T-cell (primary cell): ENCODE measurements at places on chromosomes 2 and 18.

DNA sequence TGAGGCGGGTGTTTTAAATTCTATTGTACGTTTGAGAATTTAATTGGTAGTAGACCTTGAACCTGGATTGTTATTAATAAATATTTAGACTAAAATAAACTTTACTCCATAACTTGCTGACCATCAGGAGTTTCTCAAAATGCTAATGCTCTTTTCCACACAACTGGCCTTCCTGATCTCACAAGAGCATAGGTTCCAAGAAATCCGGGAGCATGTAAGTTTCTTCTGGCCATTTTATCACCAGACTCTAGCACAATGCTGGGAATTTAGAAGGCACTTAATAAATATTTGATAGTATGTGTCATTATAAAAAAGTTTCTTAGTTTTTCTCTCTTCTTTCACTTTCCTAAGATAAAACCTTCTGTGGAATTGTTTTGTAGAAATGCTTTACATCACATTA is 2047.1 kb downstream of the SUCLG1 start:
- H3K27me3 ChIP-seq, result no peaks in the 10 kb centered on the region
- no peak overlapping the region for H3K27ac ChIP-seq
- H3K36me3 ChIP-seq, result no peaks in the 10 kb centered on the region
- no peak overlapping the region for H3K4me3 ChIP-seq

- H3K4me1 ChIP-seq, result peaks cover 48% of the 10 kb centered on the region
- DNase-seq, result peak; percentile 6
- no peak overlapping the region for H3K27ac ChIP-seq
Observed at GRCh38 chr2:63058921-63059792, 8.5 kb downstream of the OTX1 start.

DNA sequence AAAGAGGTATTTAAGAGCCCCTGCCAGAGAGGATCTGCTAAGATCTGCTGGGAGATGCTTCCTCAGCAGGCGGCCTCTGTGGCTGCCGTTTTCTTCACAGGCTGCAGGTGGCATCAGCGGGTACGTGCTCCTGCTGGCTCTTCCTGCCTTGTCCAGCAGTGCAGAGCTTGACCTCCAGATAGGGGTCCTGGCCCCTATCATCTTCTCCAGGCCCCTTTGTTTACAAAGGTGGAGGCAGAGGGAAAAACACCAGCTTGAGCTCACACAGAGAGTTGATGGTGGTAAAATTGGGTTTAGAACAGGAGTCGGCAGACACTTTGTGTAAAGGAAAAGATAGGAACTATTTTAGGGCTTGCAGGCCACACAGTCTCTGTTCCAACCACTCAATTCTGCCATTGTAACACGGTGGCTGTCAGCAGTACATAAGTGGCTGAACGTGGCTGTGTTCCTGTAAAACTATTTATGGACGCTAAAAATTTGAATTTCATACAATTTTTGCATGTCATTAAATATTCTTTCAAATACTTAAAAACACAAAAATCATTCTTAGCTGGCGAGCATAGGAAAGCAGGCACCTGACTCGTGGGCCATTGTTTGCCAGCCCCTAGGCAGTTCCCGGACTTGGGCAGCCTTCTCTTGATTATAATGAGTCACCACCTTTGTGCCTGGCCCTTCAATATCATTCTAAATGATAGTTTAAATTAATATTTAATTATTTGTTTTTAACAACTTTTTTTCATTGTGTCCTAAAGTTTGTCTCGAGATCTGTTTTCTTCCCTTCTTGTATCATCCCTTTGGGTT is 98.2 kb upstream of the B3GNT7 start:
- no peak overlapping the region for H3K4me3 ChIP-seq
- no peaks in the 10 kb centered on the region for H3K36me3 ChIP-seq
- no peaks in the 10 kb centered on the region for H3K4me1 ChIP-seq
- H3K27ac ChIP-seq, result no peak overlapping the region
- no peak for DNase-seq

GRCh38 chr2:113755835-113756354 is 547 bp downstream of the SLC35F5 start:
- H3K4me3 ChIP-seq, result peak overlapping the region; percentile 78
- DNase-seq, result no peak
- no peaks in the 10 kb centered on the region for H3K27me3 ChIP-seq

GRCh38 chr2:149161481-149162225 is 123.2 kb downstream of the LYPD6B start:
- H3K4me1 ChIP-seq, result peaks cover 6% of the 10 kb centered on the region
- H3K27me3 ChIP-seq, result no peaks in the 10 kb centered on the region
- no peaks in the 10 kb centered on the region for H3K36me3 ChIP-seq
- no peak overlapping the region for H3K4me3 ChIP-seq

GRCh38 chr18:62027914-62028520 is 135.2 kb upstream of the RNF152 start:
- peaks cover 3% of the 10 kb centered on the region for H3K4me1 ChIP-seq
- DNase-seq, result no peak
- H3K27ac ChIP-seq, result no peak overlapping the region
- no peak overlapping the region for H3K4me3 ChIP-seq

DNA sequence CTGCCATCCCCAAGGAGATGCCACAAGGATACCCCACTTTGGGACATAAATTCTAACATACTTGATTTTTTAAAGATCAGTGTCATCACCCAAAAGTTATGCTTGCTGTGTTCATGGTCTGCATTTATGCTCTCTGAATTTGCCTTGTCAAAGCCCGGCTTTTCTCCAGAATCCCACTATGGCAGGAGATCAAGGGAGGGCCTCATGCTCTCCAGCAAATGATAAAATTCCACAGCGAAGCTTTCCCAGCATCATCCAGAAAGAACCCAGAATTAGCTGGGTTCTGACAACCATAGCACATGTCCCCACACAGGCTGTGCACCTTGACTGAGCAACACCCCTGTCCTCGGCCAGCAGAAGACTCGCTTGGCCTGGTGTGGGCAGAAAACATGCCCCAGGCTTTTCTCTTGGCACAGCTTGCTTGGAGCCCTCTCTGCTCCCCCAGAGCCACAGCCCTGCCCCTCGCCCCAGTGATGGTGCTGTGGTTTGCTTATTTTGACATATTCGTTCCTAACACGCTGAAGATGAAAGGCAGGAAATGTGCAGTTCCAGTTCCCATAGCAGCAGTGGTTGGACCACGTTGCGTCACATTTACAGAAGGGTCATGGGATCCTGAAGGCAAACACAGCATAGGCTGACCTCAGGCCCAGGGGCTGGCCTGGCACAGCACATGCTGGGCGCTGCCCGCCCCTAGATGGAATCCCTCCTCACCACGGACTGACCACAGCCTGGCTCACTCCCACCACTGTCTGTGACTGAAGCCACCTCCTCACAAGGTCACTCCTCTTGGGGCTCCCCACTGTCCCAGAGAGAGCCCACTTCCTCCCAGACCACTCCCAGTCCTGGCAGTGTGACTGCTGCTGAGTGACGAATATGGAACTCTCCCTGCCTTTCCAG is 14.1 kb upstream of the CHRNA1 start:
- DNase-seq, result peak; percentile 81
- H3K36me3 ChIP-seq, result no peaks in the 10 kb centered on the region
- H3K4me3 ChIP-seq, result no peak overlapping the region
- peak overlapping the region; percentile 57 for H3K27ac ChIP-seq
- H3K4me1 ChIP-seq, result peaks cover 32% of the 10 kb centered on the region

- no peak overlapping the region for H3K4me3 ChIP-seq
- no peaks in the 10 kb centered on the region for H3K27me3 ChIP-seq
- H3K4me1 ChIP-seq, result peaks cover 4% of the 10 kb centered on the region
Observed at GRCh38 chr2:98027538-98027937, 31.8 kb upstream of the TMEM131 start.

GRCh38 chr2:214577769-214578168 is 166.9 kb downstream of the VWC2L start:
- H3K27me3 ChIP-seq, result no peaks in the 10 kb centered on the region
- no peak for DNase-seq
- no peak overlapping the region for H3K4me3 ChIP-seq
- no peak overlapping the region for H3K27ac ChIP-seq

DNA sequence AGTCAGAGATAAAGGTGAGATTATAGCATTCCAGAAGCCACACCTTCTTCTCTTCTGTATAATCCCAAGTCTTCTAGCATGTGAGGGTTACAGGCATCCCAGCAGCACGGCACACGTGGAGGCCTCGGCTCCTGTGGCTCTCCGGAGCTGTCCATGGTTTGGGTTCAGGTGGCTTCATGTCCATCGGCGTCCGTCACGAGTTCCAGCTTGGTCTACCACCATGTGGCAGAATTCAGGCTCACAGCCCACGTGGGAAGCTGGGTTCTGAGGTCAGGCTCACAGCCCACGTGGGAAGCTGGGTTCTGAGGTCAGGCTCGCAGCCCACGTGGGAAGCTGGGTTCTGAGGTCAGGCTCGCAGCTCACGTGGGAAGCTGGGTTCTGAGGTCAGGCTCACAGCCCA is 378.3 kb upstream of the SALL3 start:
- peaks cover 3% of the 10 kb centered on the region for H3K4me1 ChIP-seq
- H3K4me3 ChIP-seq, result no peak overlapping the region
- DNase-seq, result peak; percentile 16
- H3K27ac ChIP-seq, result no peak overlapping the region

- H3K36me3 ChIP-seq, result no peaks in the 10 kb centered on the region
- H3K27me3 ChIP-seq, result peaks cover 3% of the 10 kb centered on the region
- no peak overlapping the region for H3K4me3 ChIP-seq
- no peaks in the 10 kb centered on the region for H3K4me1 ChIP-seq
Observed at GRCh38 chr18:59383851-59384250, 24.8 kb upstream of the LMAN1 start.

DNA sequence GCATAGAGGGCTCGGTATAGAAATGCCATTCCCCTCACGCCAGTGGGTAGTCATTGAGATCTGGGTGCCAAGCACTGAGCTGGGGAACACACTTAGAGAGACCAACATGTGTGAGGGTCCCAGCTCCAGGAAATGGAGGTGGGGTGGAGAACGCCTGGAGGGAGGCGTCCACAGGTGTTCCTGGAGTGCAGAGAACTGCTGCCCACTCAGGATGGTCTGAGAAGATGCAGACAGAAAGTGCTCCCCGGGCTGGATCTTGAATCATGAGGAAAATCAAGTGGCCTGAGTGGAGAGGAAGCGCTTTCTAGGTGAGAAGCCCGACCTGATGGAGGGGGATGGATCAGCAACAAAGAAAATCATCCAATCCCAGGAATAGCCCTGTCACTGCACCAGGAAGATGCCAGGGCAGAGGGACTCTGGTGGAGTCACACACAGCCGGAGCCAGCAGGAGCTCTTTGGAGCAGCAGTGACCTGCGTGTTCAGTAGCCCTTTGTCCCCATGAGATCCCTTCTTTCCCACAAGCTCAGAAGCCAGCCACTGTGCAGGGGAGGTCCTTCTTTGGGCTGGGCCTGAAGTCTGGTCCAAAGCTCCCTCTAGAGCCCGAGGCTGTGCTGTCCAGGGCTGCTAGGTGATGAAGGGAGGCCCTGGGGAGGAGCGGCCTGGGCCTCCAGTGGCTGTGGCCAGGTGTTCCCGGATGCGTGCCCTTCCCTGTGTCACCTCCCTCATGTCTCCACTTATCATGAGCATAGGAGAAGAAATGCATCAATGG is 112.3 kb downstream of the RNF144A start:
- H3K4me1 ChIP-seq, result peaks cover 14% of the 10 kb centered on the region

DNA sequence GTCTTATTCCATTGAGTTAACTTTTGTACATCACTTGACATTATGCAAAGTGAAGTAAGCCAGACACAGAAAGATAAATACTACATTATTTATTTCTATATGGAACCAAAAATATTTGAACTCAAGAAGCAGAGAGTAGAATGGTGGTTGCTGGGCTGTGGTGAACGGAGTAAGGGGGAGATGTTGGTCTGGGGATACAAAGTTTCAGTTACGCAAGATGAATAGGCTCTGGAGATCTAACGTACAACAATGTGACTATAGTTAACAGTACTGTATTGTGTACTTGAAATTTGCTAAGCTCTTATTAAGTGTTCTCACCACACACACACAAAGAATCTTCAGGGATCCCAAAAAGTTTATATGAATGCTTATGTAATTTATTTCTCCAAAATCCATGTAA is 124.8 kb upstream of the VWC2L start:
- no peaks in the 10 kb centered on the region for H3K27me3 ChIP-seq
- no peak overlapping the region for H3K27ac ChIP-seq
- no peaks in the 10 kb centered on the region for H3K36me3 ChIP-seq
- no peaks in the 10 kb centered on the region for H3K4me1 ChIP-seq

- no peak overlapping the region for H3K4me3 ChIP-seq
Observed at GRCh38 chr2:145323512-145323911, 803.6 kb upstream of the ZEB2 start.

- H3K27me3 ChIP-seq, result no peaks in the 10 kb centered on the region
- H3K4me1 ChIP-seq, result no peaks in the 10 kb centered on the region
- H3K4me3 ChIP-seq, result no peak overlapping the region
- H3K27ac ChIP-seq, result no peak overlapping the region
- no peak for DNase-seq
- no peaks in the 10 kb centered on the region for H3K36me3 ChIP-seq
Observed at GRCh38 chr2:27980242-27980641, 89.7 kb downstream of the BABAM2 start.

GRCh38 chr2:70921839-70922234 is 13.9 kb upstream of the ATP6V1B1 start:
- H3K4me1 ChIP-seq, result peaks cover 3% of the 10 kb centered on the region
- DNase-seq, result no peak
- H3K27me3 ChIP-seq, result peaks cover 31% of the 10 kb centered on the region
- H3K4me3 ChIP-seq, result no peak overlapping the region
- H3K27ac ChIP-seq, result no peak overlapping the region

GRCh38 chr2:44098891-44099290 is 69.8 kb upstream of the PPM1B start:
- no peak for DNase-seq
- no peaks in the 10 kb centered on the region for H3K4me1 ChIP-seq
- H3K4me3 ChIP-seq, result no peak overlapping the region
- H3K27me3 ChIP-seq, result no peaks in the 10 kb centered on the region

GRCh38 chr2:155157065-155157464 is 458.6 kb downstream of the KCNJ3 start:
- H3K27me3 ChIP-seq, result no peaks in the 10 kb centered on the region
- H3K27ac ChIP-seq, result no peak overlapping the region
- DNase-seq, result no peak
- no peaks in the 10 kb centered on the region for H3K36me3 ChIP-seq

GRCh38 chr18:63924551-63924950 is 16.8 kb downstream of the SERPINB10 start:
- no peak overlapping the region for H3K4me3 ChIP-seq
- H3K27me3 ChIP-seq, result no peaks in the 10 kb centered on the region
- H3K36me3 ChIP-seq, result no peaks in the 10 kb centered on the region
- H3K27ac ChIP-seq, result no peak overlapping the region
- H3K4me1 ChIP-seq, result no peaks in the 10 kb centered on the region

GRCh38 chr2:233882353-233882752 is 14.2 kb upstream of the MSL3B start:
- peaks cover 8% of the 10 kb centered on the region for H3K27me3 ChIP-seq
- DNase-seq, result no peak
- no peak overlapping the region for H3K4me3 ChIP-seq
- H3K4me1 ChIP-seq, result no peaks in the 10 kb centered on the region
- no peaks in the 10 kb centered on the region for H3K36me3 ChIP-seq
- no peak overlapping the region for H3K27ac ChIP-seq

GRCh38 chr2:231932711-231932970 is 6.4 kb upstream of the NPPC start:
- H3K36me3 ChIP-seq, result no peaks in the 10 kb centered on the region
- H3K27ac ChIP-seq, result no peak overlapping the region
- H3K4me3 ChIP-seq, result no peak overlapping the region

DNA sequence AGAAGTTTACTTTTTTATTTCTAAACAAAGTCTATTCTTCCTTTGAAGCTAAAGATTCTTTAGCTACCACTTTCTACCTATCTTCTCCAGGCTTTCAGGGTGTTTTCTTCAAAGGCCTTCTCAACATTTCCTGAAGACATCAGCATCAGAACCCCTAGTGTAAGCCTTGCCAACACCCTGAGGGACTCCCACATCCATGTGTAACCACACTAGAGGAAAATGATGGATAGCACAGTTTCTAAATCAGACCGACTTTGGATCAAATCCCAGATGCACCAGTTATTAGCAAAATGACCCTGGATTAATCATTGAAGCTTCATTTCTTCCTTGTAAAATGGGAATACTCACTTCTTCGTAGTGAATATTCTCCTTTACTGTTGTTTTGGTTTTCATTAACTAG is 4.7 kb upstream of the TTN start:
- no peaks in the 10 kb centered on the region for H3K36me3 ChIP-seq
- no peak overlapping the region for H3K4me3 ChIP-seq
- H3K27me3 ChIP-seq, result no peaks in the 10 kb centered on the region
